AG04449 (cell line): ENCODE measurements at places on chromosomes 1 and 21.

DNA sequence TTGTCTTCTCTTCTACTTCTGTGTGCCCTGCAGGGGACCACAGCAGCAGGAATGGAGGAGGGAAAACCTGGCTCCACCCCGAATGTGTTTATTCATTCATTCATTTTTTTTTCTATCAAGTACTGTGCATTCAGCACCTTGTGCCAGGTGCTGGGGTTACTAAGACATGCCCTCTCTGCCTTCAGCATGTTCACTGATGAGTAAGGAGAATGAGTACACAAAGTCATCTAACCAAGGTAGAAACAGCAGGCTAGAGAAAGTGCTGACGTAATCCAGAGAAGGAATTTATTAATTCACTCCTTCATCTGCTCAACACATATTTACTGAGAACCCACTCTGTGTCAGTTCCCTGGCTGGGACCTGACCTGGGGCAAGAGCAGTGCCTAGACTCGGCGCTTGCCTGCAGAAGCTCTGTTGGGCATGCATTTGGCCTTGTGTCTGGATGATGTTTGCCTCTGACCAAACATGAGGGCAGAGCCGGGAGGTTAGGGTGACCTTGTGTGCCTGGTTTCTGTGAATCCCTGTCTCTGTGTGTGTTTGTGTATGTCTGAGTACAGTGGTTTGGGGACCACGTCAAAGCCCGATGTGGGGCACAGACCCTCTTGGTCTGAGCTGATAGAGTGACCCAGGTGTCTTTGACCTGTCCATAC is 3.3 kb upstream of the MYOG start:
- no peak for DNase-seq

DNA sequence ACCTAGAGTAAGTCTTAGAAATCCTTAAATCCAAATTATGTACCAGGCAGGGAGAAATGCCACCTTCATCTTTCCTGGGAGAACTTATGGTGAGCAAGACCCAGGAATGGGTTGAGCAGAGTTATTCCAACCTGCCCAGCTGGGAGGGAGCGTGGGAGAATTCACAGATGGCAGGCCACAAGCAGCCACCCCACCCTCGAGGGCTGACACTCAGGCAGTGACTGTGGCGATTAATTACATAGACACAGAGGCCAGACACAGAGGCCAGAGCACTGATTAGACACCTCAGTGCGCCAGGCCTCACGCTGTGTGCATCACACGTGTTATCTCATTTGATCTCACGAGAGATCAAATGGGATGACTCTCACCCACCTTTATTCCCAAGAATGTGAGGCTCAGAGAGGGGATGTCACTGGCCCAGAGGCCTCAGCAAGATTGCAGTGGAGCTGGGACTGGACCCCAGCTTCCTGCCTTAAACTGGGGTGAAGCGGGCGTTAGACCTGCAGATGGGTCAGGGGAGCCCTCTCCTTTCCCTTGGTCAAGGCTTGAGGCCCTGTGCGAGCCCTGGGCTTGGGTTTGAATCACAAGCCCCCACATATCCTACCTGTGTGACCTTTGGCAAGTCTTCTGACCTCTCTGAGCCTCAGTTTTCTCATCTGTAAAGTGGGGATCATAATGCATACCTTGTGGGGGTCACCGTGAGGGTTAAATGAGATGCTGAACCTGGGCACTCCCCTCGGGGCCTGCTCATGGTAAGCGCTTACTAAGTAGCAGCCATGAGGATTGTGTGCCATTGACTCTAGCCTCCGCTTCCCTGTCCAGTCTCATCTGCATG is 28.8 kb upstream of the PADI4 start:
- DNase-seq, result no peak

GRCh38 chr1:44929531-44929930 is 56.9 kb downstream of the EIF2B3 start:
- DNase-seq, result no peak

DNA sequence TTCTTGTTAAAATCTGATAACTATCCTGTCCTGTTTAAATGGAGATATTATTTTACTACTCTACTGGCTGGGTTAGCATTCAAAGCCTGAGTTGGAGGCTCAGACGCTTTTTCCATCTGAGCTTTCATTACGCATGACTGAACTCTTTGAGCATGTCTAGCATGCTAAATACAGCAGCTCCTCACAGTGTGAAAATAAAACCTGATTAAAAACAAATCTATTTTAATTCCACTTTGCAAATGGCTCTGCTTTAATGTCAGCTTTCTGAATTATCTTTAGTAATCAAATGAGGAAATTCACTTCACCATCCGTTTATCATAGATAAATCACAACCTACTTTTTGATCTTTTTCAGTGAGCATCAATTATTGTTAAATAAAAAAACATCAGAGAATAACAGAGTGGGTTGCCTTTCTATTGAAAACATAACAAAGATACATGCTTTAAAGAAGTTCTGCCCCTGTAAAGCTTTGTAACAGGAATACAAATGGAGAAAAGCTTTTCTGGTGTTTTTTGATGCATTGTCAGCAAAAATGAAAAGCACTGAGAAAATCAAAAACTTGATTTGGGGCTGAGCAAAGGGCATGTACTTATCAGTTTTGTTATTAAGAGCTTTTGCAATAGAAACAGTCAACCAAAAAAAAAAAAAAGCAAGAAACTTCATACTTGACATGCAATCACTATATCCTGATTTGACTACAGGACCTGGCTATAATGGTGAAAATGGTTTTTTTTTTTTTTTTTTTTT is 3.5 kb upstream of the SPEN start:
- no peak for DNase-seq

- no peak for DNase-seq
Observed at GRCh38 chr1:147211577-147211976, 13.6 kb downstream of the FMO5 start.

- no peak for DNase-seq
Observed at GRCh38 chr1:60170709-60171108, 97.1 kb upstream of the C1orf87 start.

DNA sequence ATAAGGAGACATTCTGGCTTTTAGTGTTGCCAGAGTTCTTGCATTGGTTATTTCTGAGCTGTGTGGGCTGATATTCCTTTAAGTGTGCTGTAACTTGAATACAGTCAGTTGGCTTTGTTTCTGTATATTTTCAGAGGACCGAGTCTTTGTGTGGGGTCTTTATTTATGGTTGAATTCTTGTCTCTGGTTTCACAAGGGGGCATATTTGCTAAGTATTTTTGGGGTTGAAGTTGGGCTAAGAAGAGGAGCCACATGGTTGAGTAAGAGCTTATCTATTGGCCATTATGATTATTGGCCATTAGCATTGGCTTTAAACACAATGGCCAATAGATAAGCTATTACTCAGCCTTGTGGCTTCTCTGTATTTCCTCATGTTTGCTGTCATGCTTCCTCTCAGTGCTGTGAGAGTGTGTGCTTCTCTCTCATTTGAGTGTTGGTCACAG is 26.3 kb upstream of the PTGFR start:
- DNase-seq, result no peak

GRCh38 chr1:79638382-79638781 is 631.9 kb upstream of the ADGRL4 start:
- no peak for DNase-seq

- no peak for DNase-seq
Observed at GRCh38 chr1:201721082-201722049, 107.6 kb upstream of the IPO9 start.

DNA sequence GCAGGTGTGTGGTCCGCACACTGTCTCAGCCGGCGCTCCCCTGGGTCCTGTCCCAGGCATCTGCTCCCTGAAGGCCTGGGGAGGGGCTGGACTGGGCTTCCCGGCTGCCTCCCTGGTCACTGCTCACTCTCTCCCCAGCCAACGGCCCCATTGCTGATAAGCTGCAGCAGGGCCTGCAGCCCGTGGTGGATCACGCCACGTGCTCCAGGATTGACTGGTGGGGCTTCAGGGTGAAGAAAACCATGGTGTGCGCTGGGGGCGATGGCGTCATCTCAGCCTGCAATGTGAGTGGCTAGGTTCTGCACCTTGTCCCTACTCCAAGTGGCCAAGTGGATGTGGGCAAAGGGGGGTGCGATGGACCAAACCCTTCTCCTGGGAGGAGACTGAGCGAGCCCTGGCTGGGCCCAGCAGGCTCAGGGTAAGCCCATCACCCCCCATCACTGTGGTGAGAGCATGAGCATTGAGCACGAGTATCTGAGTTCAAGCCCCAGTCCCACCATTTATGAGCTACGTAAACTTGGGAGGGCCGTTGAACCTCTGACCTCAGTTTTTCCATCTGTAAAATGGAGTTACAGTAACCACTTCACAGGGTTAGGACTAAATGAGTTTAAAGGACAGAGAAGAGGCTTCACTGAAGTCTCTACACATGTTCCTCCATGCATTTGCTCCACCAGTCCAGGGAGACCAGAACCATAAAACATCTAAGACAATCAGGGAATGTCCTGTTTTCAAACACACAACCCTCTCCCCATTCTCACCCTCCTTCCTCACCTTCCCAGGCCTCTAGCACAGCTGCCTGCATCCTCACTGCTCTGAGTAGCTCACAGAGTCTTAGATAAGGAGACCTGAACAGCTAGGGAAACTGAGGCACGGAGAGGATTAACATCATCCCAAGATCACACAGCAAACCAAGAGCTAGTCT is 6.5 kb downstream of the CTRC start:
- no peak for DNase-seq

DNA sequence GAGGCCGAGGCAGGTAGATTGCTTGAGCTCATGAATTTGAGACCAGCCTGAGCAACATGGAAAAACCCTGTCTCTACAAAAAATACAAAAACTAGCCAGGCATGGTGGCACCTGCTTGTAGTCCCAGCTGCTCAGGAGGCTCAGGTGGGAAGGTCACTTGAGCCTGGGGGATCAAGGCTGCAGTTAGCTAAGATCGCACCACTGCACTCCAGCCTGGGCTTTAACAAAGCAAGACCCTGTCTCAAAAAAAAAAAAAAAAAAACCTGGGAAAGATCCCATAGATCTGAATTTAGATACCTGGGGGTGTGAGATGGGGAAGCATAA is 32.9 kb downstream of the NIBAN1 start:
- DNase-seq, result no peak

DNA sequence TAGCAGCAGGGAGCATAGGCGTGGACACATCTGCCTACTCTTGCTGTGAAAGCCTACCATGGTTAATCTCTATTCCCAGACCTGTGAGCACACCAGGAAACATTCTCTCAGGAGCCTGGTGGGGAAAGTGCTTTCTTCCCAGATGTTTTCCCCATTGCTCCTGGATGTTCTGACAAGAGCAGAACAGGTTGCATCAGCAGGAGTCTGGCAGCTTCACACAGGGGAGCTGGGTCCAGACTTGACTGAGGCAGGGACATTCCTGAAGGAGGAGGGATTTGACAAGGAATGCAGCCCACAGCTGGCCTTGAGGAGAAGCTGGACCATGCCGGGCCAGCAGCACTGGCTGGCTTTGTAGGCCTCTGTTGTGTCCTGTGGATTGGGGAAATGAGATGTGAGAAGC is 21.0 kb upstream of the ARTN start:
- DNase-seq, result peak; percentile 12

DNA sequence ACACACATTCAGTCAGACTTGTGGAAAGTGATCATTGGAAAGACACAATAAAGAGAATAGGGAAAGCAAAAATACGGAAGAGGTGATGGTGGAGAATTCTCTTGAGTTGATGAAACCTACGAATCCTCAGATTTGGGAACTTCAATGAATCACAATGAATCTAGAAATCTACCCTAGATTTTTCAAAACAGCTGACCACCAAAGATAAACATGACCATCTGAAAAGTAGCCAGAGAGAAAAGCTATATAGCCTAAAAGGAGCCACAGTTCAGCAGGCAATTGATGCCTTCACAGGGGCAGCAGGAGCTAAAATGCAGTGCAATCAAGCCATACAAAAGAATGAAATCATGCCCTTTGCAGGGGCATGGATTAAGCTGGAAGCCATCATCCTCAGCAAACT is 170.6 kb upstream of the RUNX1 start:
- no peak for DNase-seq

DNA sequence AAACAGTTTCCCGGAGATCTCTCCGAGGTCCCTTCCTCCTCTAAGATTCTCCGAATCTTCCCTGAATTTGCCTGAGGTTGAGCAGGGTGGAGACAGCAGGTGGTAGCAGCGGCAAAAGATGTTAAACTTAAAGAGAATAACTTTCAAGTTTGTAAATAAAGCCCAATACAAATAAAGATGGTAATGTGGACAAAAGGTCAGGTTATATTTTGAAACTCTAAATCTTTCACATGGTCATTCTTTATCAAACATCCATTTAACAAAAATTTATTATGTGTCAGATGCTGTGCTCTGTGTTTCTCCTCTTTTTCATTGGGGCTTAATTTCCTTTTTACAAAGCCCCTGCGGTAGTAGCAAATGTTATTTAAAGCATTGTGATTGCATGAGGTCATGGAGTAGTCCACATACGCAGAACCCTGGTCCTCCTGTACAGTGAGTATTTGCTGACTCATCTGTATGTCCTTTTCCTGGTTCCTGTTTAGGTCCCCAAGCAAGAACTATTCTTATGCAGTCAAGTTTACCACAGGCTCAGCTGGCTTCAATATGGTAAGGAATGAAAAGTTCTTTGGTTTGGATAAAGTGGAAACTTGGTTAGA is 119.2 kb downstream of the ITSN1 start:
- peak; percentile 98 for DNase-seq

DNA sequence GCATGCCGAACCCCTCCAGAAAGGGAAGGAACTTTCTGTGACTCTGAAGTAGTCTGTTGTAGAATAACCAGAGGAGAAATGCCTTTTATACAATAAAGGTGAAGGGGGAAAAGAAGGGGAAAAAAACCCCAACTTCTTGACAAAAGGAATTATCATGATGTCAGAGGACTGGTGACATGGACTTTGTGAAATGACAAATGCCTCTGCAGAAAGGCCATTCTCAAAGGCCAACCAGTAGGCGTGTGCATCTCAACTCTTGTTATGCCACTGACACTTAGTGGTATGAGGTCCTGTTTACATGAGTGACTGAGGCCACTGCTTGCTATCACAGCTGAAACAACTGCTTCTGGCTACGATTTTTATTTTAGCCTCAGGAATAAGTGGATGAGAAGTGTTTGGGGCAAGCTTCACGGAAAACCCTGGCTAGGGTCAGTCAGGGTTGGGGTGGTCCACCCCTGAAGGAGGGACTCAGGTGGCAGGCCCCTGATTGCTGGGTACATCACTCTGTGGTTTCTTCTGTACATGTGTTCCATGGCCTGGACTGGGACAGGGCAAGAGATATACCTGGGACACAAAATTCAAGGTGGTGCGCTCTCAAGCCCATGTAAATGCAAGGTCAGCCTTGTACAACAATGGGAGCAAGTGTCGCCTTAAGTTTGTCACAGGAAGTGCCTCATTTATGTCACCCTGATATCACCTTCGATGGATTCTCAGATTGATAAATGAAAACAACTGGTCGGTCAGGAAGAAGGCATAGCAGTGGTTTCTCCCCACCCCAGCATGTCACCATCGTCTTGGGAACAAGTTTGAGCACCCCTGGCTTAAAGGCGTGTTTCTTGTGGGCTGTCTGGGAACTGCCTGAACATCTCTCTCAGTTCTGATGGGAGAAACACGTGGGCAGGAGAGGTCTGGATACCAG is 12.4 kb downstream of the RUNX1 start:
- no peak for DNase-seq

- DNase-seq, result no peak
Observed at GRCh38 chr1:27451343-27451742, 38.6 kb downstream of the WASF2 start.

DNA sequence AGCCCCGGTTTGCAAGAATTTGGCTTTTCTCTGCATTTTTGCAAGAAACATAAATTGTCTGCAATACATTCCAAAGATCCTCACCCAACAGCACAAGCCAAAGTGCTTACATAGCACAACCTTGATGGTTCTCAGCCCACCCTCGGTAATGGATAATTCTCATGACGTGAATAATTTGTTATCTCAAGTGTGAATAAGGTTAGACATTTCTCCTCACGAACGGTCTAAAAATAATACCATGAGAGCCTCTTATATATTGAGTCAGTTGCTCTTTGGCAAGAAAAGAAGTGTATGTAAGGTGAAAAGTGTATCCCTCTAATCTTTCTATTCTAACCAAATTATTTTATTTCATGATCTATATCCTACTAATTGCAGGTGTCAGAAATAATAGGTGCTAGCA is 33.3 kb downstream of the KRTAP19-8 start:
- no peak for DNase-seq
